ENCODE measurements at places on chromosomes 12 and 14. TPM values are rescaled to one million over a fixed set of nuclear protein-coding genes. Genes with fewer than 3 reads are reported as not detected.

DNAJC22 gene
- 3.1 TPM for total RNA-seq

GPR135 gene
- 5.7 TPM for total RNA-seq

KRT71 gene
- not detected for total RNA-seq

HVCN1 gene
- 0.50 TPM for total RNA-seq

RNASE7 gene
- total RNA-seq: not detected

DNA sequence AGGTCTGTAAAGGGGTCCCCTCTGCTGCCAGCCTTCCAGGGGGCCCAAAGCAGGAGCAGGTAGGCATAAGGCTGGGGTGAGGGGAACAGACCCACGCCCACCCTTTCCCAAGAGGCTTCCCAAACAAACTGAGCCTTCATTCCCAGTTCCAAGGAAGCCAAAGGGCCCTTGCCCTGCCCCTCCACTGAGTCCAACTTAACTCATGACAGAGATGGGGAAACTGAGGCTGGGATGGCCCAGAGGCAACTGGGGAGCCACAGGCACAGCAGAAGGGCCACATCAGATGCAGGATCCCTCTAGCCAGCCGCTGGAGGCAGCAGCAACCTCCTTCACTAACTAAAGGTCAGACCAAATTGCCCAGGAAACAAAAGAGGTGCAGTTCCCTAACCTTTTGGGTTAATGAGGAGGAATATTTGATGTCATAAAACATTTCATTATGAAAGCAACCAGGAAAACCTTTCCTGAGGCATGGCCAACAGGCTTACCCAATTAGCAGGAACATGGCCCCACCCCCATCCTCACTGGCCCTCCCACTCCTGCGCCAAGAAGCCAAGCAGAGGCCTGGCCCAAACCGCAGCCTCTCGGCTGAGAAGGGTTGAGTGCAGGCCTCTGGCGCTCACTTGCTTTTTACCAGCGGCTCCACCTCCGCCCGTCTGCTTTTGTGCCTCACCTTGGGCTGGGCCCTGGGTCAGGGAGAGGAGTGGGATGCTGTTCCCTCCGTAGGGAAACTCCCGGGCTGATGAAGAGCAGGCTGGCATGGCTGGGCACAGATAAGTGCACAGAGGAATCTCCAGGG lies 293.5 kb upstream of the RTL1 start:
- no peak for DNase-seq

DNA sequence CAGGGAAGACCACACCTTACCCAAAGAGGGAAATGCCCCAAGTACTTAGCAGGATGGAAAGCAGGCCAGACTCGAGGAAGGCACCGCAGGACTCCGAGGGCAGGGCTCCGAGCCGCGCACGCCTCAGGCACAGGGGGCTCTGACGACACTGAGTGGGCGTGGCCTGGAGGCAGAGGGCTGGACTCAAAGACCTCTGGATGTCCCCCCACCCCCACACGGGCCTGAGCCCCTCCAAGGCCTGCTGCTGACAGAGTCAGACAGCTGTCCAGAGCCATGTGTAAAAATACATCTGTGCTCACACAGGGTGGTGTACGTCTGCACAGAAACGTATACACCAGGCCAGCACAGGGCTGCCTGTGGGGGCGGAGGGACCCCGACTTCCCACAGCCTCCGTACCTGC lies 1.4 kb downstream of the AKT1 start:
- DNase-seq: peak; percentile 23

GRCh38 chr12:82644896-82645295 lies 41.8 kb upstream of the TMTC2 start:
- no peak for DNase-seq

GRCh38 chr12:2486796-2487195 lies 308.0 kb upstream of the FKBP4 start:
- no peak for DNase-seq

GRCh38 chr12:82870771-82871377 lies 184.2 kb downstream of the TMTC2 start:
- no peak for DNase-seq

- no peak for DNase-seq
Measured at GRCh38 chr14:104574978-104575583, 4.5 kb upstream of the C14orf180 start.

DNA sequence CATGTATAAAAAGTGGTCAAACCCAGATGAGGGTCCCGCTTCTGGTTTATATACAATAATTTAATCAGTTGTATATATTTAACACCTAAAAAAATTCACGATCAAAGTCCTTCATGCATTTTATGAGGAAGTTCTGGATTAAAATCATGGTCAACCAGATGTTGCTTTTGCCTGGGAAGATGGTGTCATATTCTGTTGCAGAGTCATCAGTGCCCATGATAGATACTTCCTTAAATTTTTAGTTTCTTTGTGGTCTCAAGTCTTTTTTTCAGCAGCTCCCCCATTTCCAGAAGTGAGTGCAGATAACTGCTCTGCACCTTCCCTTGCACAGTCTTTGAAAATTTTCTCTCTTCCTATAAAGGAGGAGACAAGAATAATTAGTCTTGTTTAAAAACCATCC lies 16.1 kb downstream of the ERP29 start:
- DNase-seq: no peak

DNA sequence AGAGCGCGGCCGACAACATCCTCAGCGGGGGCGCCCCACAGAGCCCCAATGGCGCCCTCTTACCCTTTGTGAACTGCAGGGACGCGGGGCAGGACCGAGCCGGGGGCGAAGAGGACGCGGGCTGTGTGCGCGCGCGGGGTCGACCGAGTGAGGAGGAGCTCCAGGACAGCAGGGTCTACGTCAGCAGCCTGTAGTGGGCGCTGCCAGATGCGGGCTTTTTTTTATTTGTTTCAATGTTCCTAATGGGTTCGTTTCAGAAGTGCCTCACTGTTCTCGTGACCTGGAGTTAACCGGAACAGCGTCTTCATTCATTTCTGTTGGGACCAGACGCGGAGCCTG lies 103.8 kb upstream of the FKBP4 start:
- DNase-seq: no peak

DNA sequence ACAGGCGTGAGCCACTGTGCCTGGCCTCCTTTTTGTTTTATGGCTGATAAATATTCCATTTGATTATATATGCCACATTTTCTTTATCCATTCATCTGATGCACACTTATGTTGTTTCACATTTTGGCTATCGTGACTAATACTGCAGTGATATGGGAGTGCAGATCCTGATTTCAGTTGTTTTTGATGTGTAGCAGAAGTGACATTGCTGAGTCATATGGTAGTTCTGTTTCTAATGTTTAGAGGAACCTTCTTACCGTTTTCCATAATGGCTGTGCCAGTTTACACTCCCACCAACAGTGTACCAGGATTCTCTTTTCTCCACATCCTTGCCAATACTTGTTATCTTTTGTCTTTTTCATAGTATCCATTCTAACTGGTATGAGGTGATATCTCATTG lies 235.9 kb downstream of the ERC1 start:
- no peak for DNase-seq

- peak; percentile 46 for DNase-seq
Measured at GRCh38 chr12:11765817-11766794, 116.6 kb downstream of the ETV6 start.

DNA sequence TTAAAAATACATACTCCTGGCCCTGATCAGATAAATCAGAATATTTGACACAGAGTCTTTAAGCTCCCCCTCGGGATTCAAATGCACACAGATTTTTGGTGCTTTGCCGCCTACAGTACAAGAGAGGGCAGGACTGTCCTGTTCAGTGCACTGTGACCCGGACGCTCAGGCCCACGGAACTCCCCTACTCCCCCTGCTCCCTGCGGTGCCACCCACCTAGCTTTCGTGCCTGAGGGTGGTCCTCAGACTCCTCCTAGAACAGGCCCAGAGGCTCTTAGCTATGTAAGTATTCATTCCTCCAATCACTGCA lies 13.7 kb upstream of the SERPINA3 start:
- no peak for DNase-seq

GRCh38 chr12:21615431-21615830 lies 10.8 kb upstream of the GYS2 start:
- peak; percentile 7 for DNase-seq

GRCh38 chr14:105980224-105980623 lies 453.8 kb downstream of the TMEM121 start:
- DNase-seq: no peak

Data from renal cortical epithelial cell (primary cell).